ENCODE measurements at places on chromosomes 7 and 10. TPM values are rescaled to one million over a fixed set of nuclear protein-coding genes. Genes with fewer than 3 reads are reported as not detected.

Gene VWC2
- polyA plus RNA-seq, result not detected

Gene IFIT5
- polyA plus RNA-seq, result 24.2 TPM

Gene CNNM1
- polyA plus RNA-seq, result not detected

Gene EMX2
- polyA plus RNA-seq, result not detected

Gene SPDYE16
- polyA plus RNA-seq, result 0.15 TPM

DNA sequence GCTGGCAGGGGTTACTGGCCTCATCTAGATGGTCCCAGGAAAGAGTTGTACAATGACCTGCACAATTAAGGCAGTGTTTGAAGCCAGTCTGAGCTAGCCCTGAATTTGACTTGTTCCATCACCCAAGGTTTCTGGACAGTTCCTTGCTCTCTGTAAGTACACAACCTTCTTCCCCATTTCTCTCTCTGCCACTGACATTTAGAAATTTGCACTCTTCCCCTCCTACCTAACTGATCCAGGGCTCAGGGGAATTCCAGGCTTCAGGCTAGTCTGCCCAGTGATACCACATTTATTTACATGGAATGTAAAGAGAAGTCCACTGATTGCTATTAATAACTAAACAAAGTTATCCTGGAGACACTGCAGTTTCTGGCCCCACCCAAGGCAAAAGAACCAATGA is 139.0 kb upstream of the GPR26 start:
- H3K27ac ChIP-seq, result no peak overlapping the region
- DNase-seq, result no peak
- H3K27me3 ChIP-seq, result no peaks in the 10 kb centered on the region
- H3K36me3 ChIP-seq, result peaks cover under 1% of the 10 kb centered on the region

DNA sequence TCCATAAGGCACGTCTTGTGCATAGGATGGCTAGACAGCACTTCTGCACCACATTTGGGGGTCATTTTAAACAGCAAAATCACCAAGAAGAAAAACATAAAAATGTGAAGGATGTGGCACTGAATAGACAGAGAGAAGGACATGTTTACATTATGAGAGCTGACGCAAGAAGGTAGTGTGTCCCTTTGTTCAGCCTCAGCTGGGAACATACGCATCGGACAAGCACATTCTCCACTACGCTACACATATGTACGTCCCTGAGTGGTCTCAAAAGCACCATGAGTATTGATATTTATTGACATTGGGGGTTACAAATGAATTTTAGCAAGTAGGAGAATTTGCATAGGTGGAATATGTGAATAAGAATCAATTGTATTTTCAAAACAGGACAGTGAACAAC is 20.2 kb downstream of the DDC start:
- no peak overlapping the region for H3K27ac ChIP-seq
- H3K4me3 ChIP-seq, result no peak overlapping the region
- H3K36me3 ChIP-seq, result no peaks in the 10 kb centered on the region
- DNase-seq, result no peak
- H3K4me1 ChIP-seq, result no peaks in the 10 kb centered on the region

DNA sequence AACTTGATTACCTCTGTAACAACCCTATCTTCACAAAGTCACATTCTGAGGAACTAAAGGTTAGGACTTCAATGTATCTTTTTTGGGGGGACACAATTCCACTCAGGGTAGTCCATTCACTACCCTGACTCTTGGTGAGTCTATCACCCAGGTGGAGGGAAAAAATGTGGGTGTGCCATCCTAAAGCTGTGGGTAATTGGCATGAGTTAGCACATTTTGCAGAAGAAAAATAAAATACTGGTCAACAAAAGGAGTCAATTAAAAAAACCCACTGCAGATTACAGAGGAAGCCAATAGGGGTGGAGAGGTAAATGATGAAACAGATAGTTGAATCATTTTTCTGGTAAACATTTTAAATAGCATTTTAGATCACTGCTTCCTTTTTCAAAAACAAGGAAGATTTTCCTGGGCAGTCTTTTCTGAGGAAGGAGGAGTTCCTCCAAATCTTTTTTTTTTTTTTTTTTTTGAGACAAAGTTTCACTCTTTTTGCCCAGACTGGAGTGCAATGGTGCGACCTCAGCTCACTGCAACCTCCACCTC is 5.1 kb upstream of the BLVRA start:
- H3K27ac ChIP-seq, result no peak overlapping the region
- no peak overlapping the region for H3K4me3 ChIP-seq
- peaks cover 24% of the 10 kb centered on the region for H3K27me3 ChIP-seq
- peaks cover 8% of the 10 kb centered on the region for H3K4me1 ChIP-seq
- H3K36me3 ChIP-seq, result no peaks in the 10 kb centered on the region
- DNase-seq, result no peak

DNA sequence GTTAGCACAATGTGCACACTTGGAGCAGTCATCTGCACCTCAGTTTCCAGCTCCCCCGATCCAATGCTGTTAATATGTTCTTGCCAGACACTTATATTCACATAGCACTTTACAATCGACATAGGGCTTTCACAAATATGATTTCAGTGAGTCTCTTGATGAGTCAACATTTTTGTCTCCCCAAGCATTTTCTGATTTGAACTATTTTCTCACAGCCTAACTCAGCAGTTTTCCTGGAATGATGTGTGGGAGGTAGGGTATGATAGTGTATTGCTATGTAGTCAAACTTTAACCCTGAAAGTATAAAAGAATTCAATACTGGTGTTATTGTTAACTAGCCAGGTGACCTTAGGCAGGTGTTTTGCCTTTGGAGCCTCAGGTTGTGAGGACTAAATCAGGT is 82.5 kb upstream of the LRGUK start:
- DNase-seq, result no peak
- H3K4me1 ChIP-seq, result peaks cover 11% of the 10 kb centered on the region
- peaks cover 13% of the 10 kb centered on the region for H3K36me3 ChIP-seq
- H3K27me3 ChIP-seq, result no peaks in the 10 kb centered on the region

GRCh38 chr10:28800144-28800543 is 122.8 kb downstream of the BAMBI start:
- H3K27me3 ChIP-seq, result no peaks in the 10 kb centered on the region
- H3K27ac ChIP-seq, result no peak overlapping the region
- no peaks in the 10 kb centered on the region for H3K4me1 ChIP-seq
- no peak for DNase-seq
- no peak overlapping the region for H3K4me3 ChIP-seq
- H3K36me3 ChIP-seq, result no peaks in the 10 kb centered on the region

GRCh38 chr10:22111260-22111659 is 106.6 kb downstream of the EBLN1 start:
- no peaks in the 10 kb centered on the region for H3K36me3 ChIP-seq
- no peak for DNase-seq
- peaks cover 30% of the 10 kb centered on the region for H3K27me3 ChIP-seq
- H3K4me3 ChIP-seq, result no peak overlapping the region

DNA sequence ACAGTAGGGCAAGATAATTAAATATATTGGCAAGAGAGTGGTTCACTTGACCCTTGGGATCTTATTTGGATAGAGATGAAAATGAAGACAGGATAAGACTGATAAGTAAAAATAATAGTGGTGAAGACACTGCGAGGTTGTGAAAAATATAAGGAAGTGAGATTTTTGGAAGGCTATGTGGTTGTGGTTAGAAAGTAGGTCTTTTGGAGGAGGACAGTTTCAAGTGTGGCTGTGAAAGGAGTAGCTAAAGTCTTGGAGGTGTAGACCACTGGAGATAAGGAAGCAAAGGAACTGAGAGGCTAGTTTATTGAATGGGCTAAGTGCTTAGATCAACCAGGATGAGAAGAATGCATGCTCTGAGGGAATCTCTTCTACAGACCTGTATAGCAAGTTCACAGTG is 11.2 kb downstream of the MIOS start:
- peaks cover 11% of the 10 kb centered on the region for H3K36me3 ChIP-seq
- H3K4me1 ChIP-seq, result peaks cover 7% of the 10 kb centered on the region
- no peaks in the 10 kb centered on the region for H3K27me3 ChIP-seq
- peak; percentile 46 for DNase-seq
- H3K27ac ChIP-seq, result no peak overlapping the region
- no peak overlapping the region for H3K4me3 ChIP-seq

- peaks cover 21% of the 10 kb centered on the region for H3K4me1 ChIP-seq
- H3K4me3 ChIP-seq, result no peak overlapping the region
- no peak for DNase-seq
- no peaks in the 10 kb centered on the region for H3K36me3 ChIP-seq
- peaks cover 40% of the 10 kb centered on the region for H3K27me3 ChIP-seq
Observed at GRCh38 chr7:116691664-116692063, 19.7 kb downstream of the MET start.

DNA sequence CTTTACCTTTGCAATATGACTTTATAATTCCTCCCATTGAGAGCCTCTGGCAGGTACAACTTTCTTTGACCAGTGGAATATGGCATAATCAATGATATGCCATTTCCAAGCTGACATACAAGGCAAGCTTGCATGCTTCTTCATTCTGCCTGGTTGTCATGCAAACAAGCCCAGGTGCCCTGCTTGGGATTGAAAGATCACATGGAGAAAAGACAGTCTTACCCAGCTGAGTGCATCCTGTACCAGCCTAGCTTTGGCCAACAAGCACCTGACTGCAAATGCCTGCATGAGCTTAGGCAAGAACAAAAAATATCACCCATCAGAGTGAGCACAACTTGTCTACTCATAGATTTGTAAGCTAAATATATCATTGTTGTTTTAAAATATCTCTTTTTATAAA is 82.9 kb upstream of the KCND2 start:
- H3K36me3 ChIP-seq, result no peaks in the 10 kb centered on the region
- no peaks in the 10 kb centered on the region for H3K4me1 ChIP-seq
- H3K27me3 ChIP-seq, result no peaks in the 10 kb centered on the region
- no peak overlapping the region for H3K27ac ChIP-seq
- no peak overlapping the region for H3K4me3 ChIP-seq
- DNase-seq, result no peak

DNA sequence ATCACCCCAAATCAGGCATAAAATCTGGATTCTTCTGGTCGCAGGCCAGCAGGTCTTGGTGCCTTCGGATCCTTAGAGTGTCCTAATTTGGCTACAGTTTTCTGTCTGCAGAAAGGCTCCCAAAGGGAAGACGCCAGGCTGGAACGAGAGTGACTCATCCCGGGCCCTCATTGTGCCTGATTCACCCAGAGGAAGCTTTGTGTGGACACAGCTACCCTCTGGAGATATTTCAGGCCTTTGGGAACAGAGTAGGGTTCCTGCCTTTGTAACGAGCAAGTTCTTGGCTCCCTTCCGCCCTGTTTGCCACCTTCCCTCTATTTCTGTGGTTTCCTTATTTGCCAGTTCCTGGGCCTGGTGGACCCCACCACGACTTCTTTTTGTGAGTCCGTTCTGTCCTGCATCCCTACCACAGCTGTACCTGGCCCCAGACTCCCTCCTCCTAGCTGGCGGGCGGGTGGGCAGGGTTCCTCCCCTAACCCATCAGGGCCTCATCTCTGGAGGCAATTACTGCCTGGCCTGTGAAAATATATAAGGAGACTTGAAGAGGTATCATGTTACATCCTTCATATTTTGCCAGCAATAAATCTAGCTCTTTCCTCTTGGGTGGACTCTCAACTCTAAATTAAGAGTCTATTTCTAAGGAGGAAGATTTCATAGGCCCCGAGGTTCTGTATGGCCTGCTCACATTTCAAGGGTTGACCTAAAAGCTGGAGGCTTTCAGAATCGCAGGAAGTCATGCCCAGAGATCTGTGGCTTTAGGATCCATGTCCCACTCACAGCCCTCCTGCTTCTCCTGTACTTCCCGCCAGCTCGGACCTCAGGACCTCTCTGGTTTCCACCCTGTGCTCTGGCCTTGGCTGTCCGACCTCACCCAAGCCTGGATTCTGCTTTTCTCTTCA is 219.2 kb upstream of the ZNF32 start:
- no peak overlapping the region for H3K27ac ChIP-seq
- H3K27me3 ChIP-seq, result no peaks in the 10 kb centered on the region
- H3K4me1 ChIP-seq, result no peaks in the 10 kb centered on the region
- DNase-seq, result no peak

- DNase-seq, result no peak
- no peaks in the 10 kb centered on the region for H3K4me1 ChIP-seq
- H3K27me3 ChIP-seq, result peaks cover 16% of the 10 kb centered on the region
- H3K36me3 ChIP-seq, result no peaks in the 10 kb centered on the region
- H3K27ac ChIP-seq, result no peak overlapping the region
Observed at GRCh38 chr10:91123261-91123660, 97.2 kb upstream of the PCGF5 start.

Measured in naive B cell (primary cell).